Stimulated activated CD4-positive, alpha-beta T cell treated with anti-CD3 and anti-CD28 coated beads, Interleukin-2, amount 100 ng/mL, for 48 hours (primary cell): ENCODE measurements at places on chromosomes 3 and 15.

GRCh38 chr15:71149646-71150557 is 34.6 kb downstream of the THSD4 start:
- no peak for DNase-seq

GRCh38 chr3:118943597-118943996 is 91.0 kb downstream of the IGSF11 start:
- DNase-seq = no peak

DNA sequence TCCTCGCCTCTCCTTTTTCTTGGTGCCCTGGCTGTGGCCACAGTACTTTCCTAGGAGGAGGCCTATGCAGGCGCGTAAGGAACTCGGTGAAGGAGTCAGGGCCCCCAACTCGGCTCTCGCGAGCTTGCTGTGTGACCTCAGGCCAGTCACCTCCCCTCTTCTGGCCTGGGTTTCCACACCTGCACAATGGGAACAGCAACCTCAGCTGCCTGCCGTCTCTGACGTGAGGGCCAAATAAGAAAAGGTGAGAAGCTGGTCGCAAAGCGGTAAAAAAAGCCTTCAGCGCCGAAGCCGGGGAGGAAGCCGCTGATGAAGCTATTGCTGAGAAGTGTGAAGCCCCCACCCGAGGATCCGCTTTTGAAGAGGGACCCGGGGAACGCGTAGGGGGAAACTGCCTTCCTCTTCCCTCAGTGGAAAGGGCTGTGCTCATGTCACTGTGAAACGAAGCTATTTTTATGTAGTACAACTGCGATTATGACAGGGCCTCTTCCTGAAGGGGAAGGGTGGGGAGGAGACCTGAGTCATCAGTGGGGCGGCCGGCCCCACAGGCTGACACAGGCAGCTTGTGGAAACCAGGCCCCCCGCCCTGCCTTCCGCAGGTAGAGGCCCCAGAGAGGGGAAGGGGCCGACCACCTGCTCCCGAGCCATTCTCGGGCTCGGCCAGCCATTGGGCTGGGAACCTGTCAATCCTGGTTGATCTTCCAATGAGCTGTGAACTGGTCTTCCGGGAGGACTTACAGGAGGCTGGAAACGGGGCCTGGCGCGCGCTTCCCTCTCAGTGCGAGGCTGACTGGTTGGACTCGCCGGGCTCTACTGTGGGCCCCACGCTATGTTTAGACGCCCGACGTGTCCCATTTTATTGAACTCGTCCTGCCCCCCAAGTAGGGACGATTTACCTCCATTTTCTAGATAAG is 18.0 kb upstream of the ANKDD1A start:
- DNase-seq = peak; percentile 97

GRCh38 chr15:51585986-51586385 is 36.6 kb downstream of the DMXL2 start:
- DNase-seq = no peak

GRCh38 chr15:29978411-29979382 is 104.1 kb upstream of the GOLGA8J start:
- no peak for DNase-seq

- no peak for DNase-seq
These were observed 114.4 kb downstream of the CHSY1 start for GRCh38 chr15:101137312-101137940.

DNA sequence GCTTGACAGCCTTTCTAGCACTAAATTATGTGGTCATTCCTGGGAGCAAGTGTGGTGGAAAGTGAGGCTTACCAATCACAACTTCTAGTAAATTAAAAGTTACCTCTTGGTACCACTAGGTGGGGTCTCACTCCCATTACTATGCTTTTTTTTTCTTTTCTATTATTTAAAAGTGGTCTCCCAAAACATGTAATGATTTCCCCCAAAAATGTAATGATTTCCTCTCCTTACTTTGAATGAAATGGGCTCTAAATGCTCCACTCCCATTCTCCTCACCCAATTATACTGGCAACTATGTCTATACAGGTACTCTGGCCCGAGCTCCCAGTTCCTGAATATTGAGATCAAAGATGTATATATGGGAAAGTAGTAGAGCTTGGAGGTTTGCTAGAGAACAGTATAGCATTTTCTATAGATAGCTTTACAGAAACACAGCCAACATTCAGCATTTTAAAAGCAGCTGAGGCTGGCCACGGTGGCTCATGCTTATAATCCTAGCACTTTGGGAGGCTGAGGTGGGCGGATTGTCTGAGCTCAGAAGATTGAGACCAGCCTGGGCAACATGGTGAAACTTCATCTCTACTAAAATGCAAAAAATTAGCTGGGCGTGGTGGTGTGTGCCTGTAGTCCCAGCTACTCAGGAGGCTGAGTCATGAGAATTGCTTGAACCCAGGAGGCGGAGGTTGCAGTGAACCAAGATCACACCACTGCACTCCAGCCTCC is 70.9 kb downstream of the DCUN1D1 start:
- no peak for DNase-seq

DNA sequence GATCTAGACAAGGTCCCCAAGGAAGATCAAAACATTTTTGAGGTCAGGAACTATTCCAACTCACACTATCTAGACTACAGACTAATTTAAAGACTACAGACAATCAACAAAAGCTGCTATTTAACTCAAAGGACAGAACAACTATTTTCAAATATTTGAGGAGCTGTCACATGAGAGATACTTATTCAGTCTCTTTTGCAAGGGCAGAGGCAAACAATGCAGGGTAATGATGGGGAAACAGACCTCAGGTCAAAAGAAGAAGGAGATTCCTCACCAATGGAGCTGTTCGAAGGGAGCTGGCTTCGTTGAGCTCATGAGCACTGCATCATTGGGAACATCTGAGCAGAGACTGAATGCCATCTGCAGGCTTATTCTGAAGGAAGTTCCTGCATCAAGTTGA is 231.9 kb downstream of the DTWD1 start:
- no peak for DNase-seq

DNA sequence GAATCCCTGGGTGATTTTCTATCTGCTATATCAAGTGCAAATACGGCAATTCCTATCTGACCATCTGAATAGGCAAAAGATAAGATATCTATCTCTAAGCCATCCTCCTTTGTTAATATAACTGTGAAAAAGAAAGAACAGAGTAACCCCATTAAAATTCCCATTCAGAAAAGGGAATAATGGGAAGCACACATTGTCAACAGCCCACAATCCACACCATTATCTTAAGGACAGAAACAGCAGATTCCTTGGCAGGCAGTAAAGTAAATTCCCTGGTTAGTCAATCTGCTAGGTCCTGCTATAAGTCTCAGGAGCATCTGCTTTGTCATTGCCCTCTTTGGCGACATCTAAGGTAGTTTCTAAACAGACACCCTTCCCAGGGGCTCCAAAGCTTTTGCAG is 21.9 kb upstream of the NRG4 start:
- DNase-seq = no peak

GRCh38 chr15:28015855-28016254 is 83.3 kb downstream of the OCA2 start:
- no peak for DNase-seq
